ENCODE measurements at places on chromosomes 2 and 18.

- DNase-seq = no peak
Observed at GRCh38 chr2:19839438-19839837, 62.3 kb downstream of the TTC32 start.

DNA sequence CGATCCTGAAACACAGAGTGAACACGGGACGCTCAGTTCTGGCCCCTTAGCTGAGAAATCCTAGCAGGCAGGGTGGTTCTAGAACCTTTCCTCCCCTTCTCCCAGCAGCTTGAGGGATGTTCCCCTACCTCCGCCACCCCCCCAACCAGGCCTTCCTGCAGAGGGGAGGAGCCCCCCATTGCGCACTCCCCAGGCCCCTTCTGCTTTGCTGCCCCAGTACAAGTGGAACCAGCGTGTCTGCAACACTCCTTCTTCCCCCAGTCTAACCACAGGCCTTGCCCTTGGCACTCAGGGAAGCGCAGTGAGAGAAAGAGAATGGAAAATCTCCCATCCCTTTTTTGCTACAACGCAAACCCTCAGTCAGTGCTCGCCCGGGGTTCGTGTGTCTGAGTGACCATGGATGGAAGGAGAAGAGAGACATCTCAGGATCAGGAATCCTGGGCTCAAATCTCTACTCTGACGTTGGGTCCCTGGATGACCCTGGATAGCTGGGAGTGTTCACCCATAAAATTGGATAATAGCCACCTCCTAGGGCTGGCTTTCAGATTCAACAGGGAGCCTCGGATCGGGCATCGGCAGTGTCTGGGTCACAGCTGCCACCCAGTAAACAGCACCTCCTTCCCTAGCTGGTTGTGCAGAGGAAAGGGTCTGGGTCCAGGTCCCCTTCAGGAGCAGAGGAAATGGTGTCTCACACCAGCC is 3.7 kb downstream of the NPPC start:
- DNase-seq = no peak

- no peak for DNase-seq
Observed at GRCh38 chr2:52794581-52794980, 973.0 kb upstream of the CHAC2 start.

DNA sequence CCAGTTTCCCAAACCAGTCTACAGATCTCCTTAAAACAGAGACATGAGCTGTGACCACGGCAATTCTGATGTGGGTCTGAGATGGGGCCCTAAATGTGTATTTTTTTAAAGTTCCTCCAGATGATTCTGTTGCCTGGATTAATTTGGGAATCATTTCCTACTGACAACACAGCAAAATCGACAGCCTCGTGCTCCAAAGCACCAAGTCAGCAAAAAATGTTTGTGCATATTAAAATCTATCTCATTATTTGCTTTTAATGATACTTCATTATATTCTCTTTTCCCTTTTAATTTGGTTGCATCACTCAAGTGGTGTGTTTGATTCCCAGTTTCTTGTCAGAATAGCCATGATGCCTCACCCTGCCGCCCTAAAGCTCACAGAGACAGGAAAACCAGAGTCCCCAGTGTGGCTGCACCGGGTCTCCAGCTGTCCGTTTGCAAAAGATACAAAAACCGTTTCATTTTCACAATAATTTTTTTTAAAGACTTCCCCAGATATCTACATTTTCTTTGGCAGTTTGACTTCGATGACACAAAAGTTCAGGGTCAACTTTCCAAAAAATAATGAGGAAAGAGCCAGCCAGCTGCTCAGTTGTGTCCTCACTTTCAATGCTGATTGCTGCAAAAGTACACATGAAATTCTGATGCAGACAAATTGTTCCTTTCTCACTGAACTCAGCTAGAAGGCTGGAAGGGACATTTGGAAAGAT is 443.2 kb upstream of the ID2 start:
- no peak for DNase-seq

- no peak for DNase-seq
Observed at GRCh38 chr2:8659092-8659734, 22.6 kb upstream of the ID2 start.

DNA sequence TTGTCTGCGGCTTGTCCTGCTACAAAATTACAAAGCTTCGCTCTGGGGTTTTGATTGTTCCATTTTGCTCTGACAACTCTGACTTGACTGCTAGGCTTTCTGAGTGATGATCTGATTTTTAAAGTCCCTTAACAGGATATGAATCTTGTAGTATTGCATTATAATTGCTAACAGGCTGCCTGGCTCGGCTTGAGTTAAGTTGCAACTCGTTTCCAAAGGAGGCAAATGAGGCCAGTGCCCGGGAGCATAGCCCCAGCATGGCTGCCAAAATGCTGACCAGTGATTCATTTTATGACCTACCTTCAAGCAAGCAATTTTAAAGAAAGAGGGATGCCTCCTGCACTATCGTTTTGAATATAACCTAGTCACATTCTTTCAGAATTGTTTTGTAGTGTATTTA is 135.4 kb downstream of the COL6A3 start:
- no peak for DNase-seq

- DNase-seq = peak; percentile 22
Observed at GRCh38 chr2:68715353-68716041, 19.1 kb upstream of the ARHGAP25 start.

- DNase-seq = no peak
Observed at GRCh38 chr2:30897539-30897938, 90.3 kb upstream of the CAPN13 start.

DNA sequence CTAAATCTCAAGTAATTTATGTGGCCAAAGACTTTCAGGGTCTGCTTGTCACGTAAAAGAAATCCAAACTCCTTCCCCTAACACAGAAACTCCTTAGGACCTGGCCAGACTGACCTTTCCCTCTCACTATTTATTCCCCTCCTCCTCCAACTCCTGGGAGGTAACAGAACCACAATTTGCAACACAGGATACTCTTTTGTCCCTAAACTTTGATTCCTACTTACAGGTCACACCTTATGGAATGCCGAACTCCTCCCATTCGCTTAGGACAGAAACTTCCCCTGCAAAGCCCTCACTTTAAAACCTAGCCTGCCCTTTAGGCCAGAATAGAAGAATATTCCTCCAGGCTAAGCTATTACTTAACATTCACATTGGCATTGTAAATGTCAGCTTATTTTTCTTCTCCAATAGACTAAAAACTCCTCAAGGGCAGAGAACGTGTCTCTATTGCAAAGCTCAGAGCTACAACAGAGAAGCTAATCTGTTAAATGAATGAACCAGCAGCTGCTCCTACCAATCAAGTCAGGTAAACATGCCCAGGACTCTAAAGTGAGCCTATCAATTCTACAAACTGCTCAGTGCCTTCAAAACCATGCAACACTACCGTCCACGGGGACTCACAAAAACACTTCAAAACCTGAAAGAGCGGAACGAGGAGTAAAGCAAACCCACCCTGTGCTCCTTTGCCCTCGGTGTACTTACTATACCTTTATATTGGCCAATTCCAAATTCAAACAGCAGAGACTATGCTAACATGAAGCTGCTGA is 6.1 kb downstream of the INO80D start:
- no peak for DNase-seq
